H9 (cell line): ENCODE measurements at places on chromosomes 4 and X. TPM values are rescaled to one million over a fixed set of nuclear protein-coding genes. Genes with fewer than 3 reads are reported as not detected.

- DNase-seq = no peak
Observed at GRCh38 chr4:4502694-4503311, 39.0 kb downstream of the STX18 start.

The DIPK2B gene
- total RNA-seq = not detected in 2 replicates

- DNase-seq = no peak
Observed at GRCh38 chr4:152171556-152171955, 364.3 kb downstream of the FBXW7 start.

DNA sequence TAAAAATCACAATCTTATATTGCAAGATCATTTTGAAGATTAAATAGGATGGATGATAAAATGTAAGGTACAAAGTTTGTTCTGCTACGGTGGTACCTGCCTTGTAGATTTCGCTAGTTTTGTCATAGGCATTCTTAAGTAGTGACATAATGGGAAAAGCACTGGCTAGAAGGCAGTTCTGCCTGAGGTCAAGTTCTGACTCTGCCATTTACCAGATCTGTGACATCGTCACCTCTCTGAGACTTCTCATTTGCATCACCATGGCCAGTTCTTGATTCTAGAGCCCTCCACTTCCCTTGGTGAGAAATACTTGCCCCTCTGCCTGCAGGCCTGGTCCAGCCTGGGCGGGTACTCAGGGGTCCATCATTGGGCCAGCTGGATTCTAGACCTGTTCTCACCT is 85.2 kb downstream of the HS3ST1 start:
- DNase-seq = peak; percentile 33

DNA sequence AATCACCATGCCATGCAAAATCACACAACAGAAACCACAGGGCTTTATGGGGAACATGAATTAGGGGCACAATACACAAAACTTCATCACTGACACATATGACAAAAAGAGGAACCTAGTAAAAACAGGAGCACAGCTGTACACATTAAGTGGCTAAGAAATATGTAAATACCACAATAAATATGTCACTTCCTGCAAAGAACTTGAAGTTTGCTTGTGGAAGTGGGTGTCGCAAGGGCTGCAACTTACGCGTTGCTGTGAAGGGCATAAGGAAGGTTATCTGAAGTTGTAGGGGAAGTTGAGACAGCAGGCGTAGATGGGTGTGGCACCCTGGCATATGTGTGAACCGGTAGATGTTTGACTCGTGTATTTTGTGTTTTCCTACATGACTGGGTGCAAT is 42.4 kb downstream of the CLCN4 start:
- DNase-seq = no peak

GRCh38 chr4:158728236-158728635 is 5.0 kb upstream of the PPID start:
- DNase-seq = no peak
